Fibroblast of skin of back (primary cell): ENCODE measurements at places on chromosomes 5 and 9.

DNA sequence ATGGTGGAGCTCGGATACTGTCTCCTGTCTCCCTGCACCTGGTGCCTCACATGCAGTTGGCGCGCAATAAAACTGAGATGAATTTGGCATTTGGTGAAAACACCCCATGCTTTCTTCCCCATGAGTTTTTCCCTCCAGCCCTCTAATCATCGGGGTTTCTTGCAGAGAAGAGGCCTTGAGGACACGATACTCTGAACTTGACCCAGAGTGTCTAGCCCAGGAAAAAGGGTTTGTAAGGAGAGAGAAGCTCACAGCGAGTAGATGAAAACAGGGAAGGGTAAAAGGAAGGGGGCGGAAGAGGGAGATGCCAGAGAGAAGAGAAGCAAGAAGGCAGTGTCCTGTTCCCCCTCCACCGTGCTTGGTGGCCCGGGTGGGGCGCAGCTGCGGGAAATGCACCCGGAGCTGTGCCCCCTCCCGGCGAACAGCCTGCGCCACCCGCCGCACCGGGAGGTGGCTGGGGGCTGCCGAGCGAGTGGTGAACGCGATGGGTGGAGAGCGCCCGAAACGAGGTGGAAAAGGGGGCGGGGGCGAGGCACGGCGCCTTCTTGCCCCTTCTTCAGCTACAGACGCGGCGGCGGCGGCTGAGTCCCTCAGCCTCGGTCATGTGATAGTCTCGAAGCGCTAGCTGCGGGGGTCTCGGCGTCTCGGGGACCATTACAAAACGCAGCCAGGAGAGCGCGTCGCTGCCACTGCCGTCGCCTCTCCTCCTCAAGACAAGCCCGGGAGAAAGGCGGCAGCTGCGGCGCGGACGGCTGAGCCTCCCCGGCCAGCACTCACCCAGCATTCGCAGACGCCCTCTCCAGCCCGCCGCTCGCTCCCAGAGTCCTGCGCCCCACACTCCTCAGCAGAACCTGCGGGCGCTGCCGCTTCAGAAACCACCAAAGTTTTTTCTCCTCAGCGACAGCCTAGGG lies 1.1 kb upstream of the FOXB2 start:
- DNase-seq, result no peak

- DNase-seq, result peak; percentile 41
These were observed 150.5 kb downstream of the YTHDC2 start for GRCh38 chr5:113663879-113664541.

- DNase-seq, result no peak
These were observed 22.8 kb upstream of the MARCHF6 start for GRCh38 chr5:10330511-10331230.

- no peak for DNase-seq
These were observed 63.5 kb upstream of the GARNL3 start for GRCh38 chr9:127201071-127201541.

DNA sequence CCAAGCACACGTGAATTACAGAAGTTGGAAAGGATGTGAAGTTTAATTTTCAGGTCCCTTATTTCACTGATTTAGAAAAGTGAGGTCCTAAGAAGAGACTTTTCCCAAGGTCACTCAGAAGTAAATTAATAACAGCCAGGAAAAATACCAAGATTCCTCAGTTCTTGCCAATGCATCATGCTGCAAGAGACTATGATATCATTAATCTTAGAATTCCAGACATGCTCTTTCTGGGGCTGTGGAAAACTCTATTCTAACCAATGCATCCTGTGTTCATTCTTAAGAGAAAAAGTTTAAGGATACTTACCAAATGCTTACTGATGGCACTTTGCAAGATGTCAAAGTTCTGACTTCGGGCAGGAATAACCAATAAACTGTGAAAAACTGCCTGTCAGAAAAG lies 42.8 kb downstream of the TEX10 start:
- peak; percentile 49 for DNase-seq
